A673 (cell line): ENCODE measurements at places on chromosomes 5 and 9.

GRCh38 chr9:133437753-133438531, 15.8 kb downstream of the ADAMTS13 start:
- H3K36me3 ChIP-seq, result no peaks in the 10 kb centered on the region
- DNase-seq, result no peak
- H3K4me3 ChIP-seq, result no peak overlapping the region
- H3K4me1 ChIP-seq, result no peaks in the 10 kb centered on the region

- H3K4me1 ChIP-seq, result peaks cover 22% of the 10 kb centered on the region
- DNase-seq, result peak; percentile 82
- H3K4me3 ChIP-seq, result no peak within 1 kb of the TSS
- H3K27me3 ChIP-seq, result no peaks in the 10 kb centered on the region
Observed at GRCh38 chr5:54455413-54456157, at the start of gene HSPB3. Gene HSPB3 (plus strand): TSS chr5:54455699. CDS start chr5:54455790, 91 bp downstream.

DNA sequence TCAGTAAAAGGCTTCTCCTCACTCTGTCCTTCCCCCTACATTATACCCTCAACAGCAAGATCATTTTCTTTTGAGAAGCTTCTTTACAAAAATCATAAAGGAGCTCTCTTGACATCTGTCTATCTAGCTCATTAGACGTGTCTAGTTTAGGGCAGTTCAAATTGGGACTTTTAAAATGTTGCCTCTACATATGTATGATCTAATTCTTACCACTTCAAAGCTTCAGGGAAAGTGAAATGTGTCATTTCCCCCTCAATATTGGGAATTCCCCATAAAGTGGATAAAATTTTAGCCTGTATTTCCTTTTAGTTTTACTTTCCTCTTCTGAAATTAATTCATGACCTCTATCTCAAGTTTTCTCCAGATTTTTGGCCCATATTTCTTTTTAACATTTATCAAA, 323.7 kb downstream of the ARRDC3 start:
- H3K4me3 ChIP-seq, result no peak overlapping the region
- peaks cover 14% of the 10 kb centered on the region for H3K4me1 ChIP-seq
- DNase-seq, result no peak

GRCh38 chr9:12748016-12748415, 26.8 kb upstream of the LURAP1L start:
- no peaks in the 10 kb centered on the region for H3K4me1 ChIP-seq
- DNase-seq, result no peak
- no peak overlapping the region for H3K27ac ChIP-seq

DNA sequence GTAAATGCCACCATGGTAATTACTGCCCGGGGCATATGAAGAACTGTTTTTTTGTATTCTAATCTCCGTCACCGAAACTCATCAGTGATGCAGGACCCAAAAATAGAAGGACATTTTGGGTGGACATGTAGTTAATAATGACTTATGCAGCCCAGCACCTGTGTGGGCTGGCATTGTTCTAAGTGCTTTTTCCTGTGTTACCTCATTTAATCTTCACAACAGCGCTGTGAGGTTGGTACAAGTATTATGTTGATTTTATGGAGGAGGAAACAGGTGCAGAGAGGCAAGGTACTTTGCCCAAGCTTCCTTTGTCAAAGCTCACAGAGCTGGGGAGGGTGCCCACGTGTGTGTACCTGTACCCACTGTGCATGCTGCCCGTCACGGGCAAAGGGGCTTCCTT, 58.4 kb downstream of the DAPK1 start:
- H3K4me1 ChIP-seq, result peaks cover 47% of the 10 kb centered on the region
- no peak overlapping the region for H3K27ac ChIP-seq
- no peaks in the 10 kb centered on the region for H3K27me3 ChIP-seq

GRCh38 chr9:5269249-5269715, 35.2 kb downstream of the RLN2 start:
- no peak overlapping the region for H3K4me3 ChIP-seq
- peak; percentile 80 for DNase-seq
- peaks cover 3% of the 10 kb centered on the region for H3K4me1 ChIP-seq
- H3K27ac ChIP-seq, result peak overlapping the region; percentile 40
- no peaks in the 10 kb centered on the region for H3K27me3 ChIP-seq

DNA sequence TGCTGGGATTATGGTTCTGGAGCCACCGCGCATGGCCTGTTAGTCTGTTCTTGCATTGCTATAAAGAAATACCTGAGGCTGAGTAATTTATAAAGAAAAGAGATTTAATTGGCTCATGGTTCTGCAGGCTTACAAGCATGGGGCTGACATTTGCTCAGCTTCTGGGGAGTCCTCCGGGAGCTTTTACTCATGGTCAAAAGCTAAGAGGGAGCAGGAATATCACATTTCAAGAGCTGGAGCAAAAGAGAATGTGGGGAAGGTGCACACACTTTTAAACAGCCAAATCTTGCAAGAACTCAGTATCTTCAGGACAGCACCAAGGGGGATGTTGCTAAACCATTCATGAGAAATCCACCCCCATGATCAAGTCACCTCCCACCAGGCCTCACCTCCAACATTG, 12.1 kb downstream of the JAK2 start:
- DNase-seq, result no peak
- H3K27me3 ChIP-seq, result no peaks in the 10 kb centered on the region
- H3K4me3 ChIP-seq, result no peak overlapping the region

GRCh38 chr5:153552886-153553285, 62.4 kb downstream of the GRIA1 start:
- H3K4me1 ChIP-seq, result peaks cover 15% of the 10 kb centered on the region
- no peak overlapping the region for H3K4me3 ChIP-seq
- DNase-seq, result no peak
- no peaks in the 10 kb centered on the region for H3K27me3 ChIP-seq

GRCh38 chr5:58231041-58231440, 228.8 kb downstream of the PLK2 start:
- no peaks in the 10 kb centered on the region for H3K4me1 ChIP-seq
- H3K27me3 ChIP-seq, result no peaks in the 10 kb centered on the region
- no peak for DNase-seq
- H3K36me3 ChIP-seq, result no peaks in the 10 kb centered on the region
- H3K27ac ChIP-seq, result no peak overlapping the region

GRCh38 chr5:107487056-107487542, 183.6 kb downstream of the EFNA5 start:
- H3K4me1 ChIP-seq, result peaks cover 17% of the 10 kb centered on the region
- no peak overlapping the region for H3K27ac ChIP-seq
- no peaks in the 10 kb centered on the region for H3K27me3 ChIP-seq
- no peaks in the 10 kb centered on the region for H3K36me3 ChIP-seq

DNA sequence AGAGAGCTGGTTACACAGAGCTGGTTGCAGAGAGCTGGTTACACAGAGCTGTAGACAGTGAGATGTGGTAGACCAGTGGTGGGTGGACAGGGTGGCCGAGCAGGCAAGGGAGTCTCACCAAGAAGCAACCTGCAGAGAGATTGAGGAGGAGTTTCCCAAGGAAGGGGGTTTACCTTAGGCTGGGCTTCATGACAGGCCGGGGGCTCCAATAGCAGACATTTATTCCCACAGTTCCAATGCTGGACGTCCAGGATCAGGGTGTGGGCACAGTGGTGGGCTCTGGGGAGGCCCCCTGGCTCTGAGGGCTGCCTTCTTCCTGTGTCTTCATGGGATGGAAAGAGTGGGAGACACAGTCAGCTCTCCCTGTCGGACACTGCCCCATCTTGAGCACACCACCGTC, 386.9 kb upstream of the IRX4 start:
- no peak for DNase-seq
- no peak overlapping the region for H3K4me3 ChIP-seq
- no peak overlapping the region for H3K27ac ChIP-seq
- no peaks in the 10 kb centered on the region for H3K4me1 ChIP-seq

DNA sequence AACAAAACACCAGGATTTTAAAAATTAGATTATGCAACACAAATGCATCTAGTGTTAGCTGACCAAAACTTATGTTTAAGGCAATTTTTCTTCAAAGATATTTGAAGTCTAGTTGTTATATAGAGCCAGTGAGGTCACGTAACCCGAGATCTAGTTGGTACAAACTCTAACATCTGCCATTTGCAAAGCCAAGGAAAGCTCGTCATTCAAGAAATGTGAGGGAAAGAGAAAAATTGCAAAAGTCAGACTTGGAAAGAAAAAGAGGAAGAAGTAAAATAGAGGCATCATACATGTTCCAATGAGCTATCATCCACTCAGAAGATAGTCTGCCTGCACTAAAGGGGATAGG, 293.4 kb upstream of the PUM3 start:
- H3K27me3 ChIP-seq, result no peaks in the 10 kb centered on the region
- no peak overlapping the region for H3K27ac ChIP-seq

DNA sequence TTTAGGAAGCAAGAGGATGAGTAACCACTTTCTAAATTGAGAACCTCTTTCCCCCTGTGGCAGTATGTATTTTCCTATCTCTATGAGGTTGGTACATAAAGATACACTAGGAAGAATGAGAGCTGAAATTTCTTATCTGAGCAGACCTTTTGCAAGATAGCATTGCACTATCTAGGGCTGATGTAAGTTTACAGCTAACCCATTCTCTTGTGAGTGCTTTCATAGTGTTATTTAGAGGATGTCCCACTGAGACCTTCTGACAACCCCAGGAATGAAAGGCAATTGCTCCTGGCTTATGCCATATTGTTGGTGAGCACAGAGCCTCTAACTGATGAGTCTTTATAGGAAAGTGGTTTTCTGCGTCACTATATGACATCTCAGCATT, 1209.3 kb upstream of the CDH6 start:
- H3K4me1 ChIP-seq, result peaks cover 27% of the 10 kb centered on the region
- H3K27me3 ChIP-seq, result no peaks in the 10 kb centered on the region
- peak; percentile 13 for DNase-seq
- no peaks in the 10 kb centered on the region for H3K36me3 ChIP-seq
- H3K27ac ChIP-seq, result peak overlapping the region; percentile 59

- no peak for DNase-seq
- no peaks in the 10 kb centered on the region for H3K27me3 ChIP-seq
- H3K36me3 ChIP-seq, result no peaks in the 10 kb centered on the region
- no peaks in the 10 kb centered on the region for H3K4me1 ChIP-seq
- no peak overlapping the region for H3K4me3 ChIP-seq
- no peak overlapping the region for H3K27ac ChIP-seq
Observed at GRCh38 chr9:7910426-7911020, 110.9 kb upstream of the DMAC1 start.

GRCh38 chr9:36056896-36057295, 20.2 kb downstream of the RECK start:
- DNase-seq, result no peak
- H3K27ac ChIP-seq, result no peak overlapping the region
- no peaks in the 10 kb centered on the region for H3K4me1 ChIP-seq
- no peaks in the 10 kb centered on the region for H3K36me3 ChIP-seq

DNA sequence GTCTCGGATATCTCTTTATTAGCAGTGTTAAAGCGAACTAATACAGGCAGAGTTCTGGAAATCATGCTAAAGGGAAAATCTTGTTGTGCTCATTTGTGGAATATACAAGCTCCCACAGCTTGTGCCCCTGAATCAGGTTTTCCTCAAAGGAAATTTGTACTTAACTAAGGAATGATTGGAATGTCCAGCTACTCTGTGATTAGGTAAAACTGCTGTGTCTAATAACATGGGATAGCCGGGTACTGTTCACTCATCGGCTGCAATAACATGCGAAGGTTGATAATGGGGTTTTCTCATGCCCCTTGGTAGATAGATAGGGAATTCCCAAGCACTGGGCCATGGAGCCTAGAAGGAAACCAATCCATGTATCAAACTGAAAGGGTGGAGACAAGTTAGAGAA, 306.7 kb downstream of the NR2F1-AS1 start:
- H3K4me1 ChIP-seq, result peaks cover 23% of the 10 kb centered on the region
- peak; percentile 5 for DNase-seq
- no peak overlapping the region for H3K4me3 ChIP-seq
- H3K27ac ChIP-seq, result no peak overlapping the region
- no peaks in the 10 kb centered on the region for H3K27me3 ChIP-seq

- no peaks in the 10 kb centered on the region for H3K4me1 ChIP-seq
- DNase-seq, result no peak
- H3K27ac ChIP-seq, result no peak overlapping the region
- peaks cover 26% of the 10 kb centered on the region for H3K27me3 ChIP-seq
- H3K36me3 ChIP-seq, result no peaks in the 10 kb centered on the region
Observed at GRCh38 chr5:1999794-2000193, 117.1 kb upstream of the IRX4 start.

DNA sequence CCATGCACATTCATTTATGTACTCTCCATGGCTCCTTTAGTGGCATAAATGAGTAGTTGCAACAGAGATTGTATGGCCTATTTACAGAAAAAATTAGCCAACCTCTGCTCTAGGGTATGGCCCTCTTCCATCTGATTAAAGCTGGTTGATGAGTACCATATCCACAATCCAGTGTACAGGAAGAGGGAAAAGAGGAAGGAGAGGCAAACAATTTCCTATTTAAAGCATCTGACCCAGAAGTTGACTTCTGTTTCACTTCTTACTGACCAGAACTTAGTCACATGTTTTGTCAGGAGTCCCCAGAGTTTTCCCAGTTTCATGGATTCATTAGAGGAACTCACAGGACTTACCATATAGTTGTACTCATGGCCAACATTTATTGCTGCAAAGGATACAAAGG, 68.6 kb upstream of the STARD4 start:
- no peak overlapping the region for H3K4me3 ChIP-seq
- H3K36me3 ChIP-seq, result no peaks in the 10 kb centered on the region

DNA sequence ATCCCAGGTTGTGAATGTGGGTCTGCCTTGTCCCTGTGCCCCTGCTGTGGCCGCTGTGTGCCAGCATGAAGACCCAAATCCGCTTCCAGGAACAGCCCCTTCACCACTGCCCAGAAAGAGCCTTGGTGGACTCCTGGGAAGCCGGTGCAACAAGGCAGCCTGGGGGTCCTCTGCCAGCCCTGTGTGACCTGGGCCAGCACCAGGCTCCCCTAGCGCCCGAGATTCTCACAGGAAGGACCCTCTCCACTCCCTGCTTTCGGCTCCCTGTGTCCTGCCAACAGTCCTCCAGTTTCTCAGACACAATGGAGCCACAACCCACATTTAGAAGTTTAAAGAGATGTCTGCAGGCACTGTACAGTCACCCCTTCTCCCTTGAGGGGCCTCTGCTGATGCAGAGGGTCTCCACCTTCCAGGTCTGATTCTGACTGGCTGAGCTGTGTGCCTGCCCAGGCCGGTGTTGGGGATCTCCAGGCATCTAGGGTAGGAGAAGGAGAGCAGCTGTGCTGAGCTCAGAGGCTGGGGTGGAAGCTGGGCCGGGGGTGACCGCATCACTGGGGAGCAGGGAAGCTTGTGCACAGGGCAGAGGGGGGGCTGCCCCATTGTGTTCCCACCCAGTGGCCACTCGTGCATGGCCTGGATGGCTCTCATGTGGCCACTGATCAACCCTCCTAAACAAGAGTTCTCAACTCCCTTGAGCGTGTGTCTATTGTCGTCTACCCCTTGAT, 174.0 kb downstream of the IRX2 start:
- no peak overlapping the region for H3K4me3 ChIP-seq
- H3K4me1 ChIP-seq, result no peaks in the 10 kb centered on the region
- H3K27ac ChIP-seq, result no peak overlapping the region

DNA sequence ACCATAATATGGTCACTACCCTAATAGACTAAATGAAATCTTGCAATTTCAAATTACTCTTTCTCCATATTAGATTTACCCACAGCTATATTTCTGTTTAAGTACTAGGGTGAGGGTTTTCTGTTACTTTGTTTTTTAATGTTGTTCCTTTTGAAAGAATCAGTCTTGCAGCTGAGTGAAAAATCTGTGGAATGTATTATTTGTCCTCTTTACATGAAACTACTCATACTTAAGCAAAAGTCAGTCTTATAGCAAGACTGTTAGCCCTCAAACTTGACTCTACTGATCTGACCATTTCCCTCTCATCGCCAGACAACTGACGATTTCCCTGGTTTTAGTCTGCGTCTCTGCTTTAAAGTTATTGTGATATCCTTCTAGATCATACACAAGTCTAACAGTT, 84.0 kb downstream of the PIK3R1 start:
- H3K4me1 ChIP-seq, result peaks cover 8% of the 10 kb centered on the region
- no peaks in the 10 kb centered on the region for H3K27me3 ChIP-seq
- no peak overlapping the region for H3K27ac ChIP-seq
- peaks cover 47% of the 10 kb centered on the region for H3K36me3 ChIP-seq
- H3K4me3 ChIP-seq, result no peak overlapping the region
